ENCODE measurements at places on chromosomes 6 and 20. TPM values are rescaled to one million over a fixed set of nuclear protein-coding genes. Genes with fewer than 3 reads are reported as not detected.

The UNC93A gene
- not detected for total RNA-seq

The NAA20 gene
- total RNA-seq = 24.7 TPM

- no peak for DNase-seq
These were observed 132.6 kb downstream of the TRMT11 start for GRCh38 chr6:126118936-126119335.

GRCh38 chr20:1867495-1868260 is 27.5 kb upstream of the SIRPA start:
- no peak for DNase-seq

GRCh38 chr6:13404228-13404891 is 76.0 kb upstream of the TBC1D7 start:
- no peak for DNase-seq

DNA sequence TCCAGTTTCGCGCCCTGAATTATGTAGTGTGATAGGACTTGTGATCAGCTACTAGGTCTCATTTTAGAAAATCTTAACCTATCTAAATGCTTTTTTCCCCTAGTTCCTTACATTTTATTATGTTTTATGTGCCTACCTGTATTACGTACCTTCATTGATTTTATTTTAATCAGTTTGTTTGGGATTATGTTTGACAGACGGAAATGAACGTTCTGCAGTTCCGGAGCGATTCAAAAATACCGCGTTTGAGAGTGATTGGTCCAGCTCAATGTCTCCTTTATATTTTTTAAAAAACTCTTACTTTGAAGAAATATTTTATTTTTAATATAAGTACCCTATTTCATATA is 114.3 kb upstream of the BTN3A2 start:
- DNase-seq = no peak

GRCh38 chr6:166318227-166318626 is 10.0 kb upstream of the PRR18 start:
- no peak for DNase-seq
